Fibroblast of upper back skin (primary cell): ENCODE measurements at places on chromosomes 7 and 10.

DNA sequence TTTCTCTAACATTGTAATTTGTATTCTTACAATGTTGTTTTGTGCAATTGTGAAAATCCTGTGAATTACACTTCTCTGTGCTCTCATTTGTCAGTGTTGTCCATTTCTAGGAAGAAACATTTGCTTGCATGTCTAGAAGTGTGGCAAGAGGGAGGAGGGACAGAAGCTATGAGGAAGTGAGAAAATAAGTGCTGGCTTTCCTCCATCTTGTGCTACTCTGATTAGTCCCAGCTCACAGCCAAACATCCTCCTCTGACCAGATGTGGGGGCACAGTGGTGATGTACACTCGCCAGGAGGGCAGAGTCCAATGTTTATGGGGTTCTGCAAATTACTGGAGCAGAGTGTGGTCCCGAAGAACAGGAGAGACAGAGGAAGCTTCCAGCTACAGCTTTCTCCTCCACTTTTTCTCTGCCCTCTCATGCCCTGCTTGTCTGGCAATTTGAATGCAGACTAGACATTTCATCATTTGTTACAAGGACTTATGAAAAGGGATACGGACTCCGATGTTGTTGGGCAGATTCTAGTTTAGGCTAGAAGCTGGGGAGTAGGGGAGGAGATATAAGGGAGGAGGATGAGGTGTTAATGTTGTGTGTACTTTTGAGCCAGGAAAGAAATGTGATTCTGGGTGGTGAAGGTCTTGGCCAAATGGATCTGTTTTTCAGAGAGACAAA is 131.0 kb upstream of the C1GALT1 start:
- no peak for DNase-seq

DNA sequence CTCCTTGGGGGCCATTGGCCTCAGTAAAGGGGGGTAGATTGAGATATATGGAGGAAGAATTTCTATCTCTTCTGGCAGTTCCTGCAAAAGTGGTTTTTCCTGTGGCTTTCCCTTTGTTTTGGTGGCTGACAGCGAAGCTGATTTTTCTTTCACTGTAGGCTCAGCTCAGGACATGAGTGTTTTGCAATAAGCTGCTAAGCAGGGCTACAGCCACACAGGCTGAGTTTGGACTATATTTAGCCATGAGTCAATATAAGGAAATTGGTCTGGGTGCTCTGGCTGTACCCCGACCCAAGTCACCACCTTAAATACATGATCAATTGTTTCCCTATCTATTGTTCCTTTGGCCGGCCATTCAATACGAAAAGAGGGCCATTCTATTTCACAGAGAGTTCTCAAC is 212.7 kb upstream of the KCND2 start:
- peak; percentile 54 for DNase-seq

DNA sequence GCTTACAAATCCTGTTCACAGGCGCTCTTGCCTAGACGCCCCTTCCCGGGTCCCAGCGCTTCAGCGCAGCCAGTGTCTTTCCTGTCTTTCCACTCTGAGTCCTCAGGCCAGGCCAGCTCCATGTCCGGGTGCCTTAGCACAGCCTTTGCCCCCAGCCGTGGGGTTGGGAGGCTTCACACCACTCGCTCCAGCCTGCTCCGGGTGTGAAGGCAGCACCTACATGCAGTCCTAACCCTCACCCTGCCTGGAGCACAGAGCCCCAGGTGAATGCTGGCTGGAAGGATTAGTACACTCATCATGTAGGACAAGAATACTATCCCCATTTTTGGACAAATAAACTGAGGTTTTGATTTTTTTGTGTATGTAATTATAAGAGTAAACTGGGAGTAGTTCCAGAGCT is 81.7 kb upstream of the TMEM72 start:
- DNase-seq = no peak

- DNase-seq = peak; percentile 83
These were observed 92.2 kb upstream of the LAMB4 start for GRCh38 chr7:108222236-108222892.

DNA sequence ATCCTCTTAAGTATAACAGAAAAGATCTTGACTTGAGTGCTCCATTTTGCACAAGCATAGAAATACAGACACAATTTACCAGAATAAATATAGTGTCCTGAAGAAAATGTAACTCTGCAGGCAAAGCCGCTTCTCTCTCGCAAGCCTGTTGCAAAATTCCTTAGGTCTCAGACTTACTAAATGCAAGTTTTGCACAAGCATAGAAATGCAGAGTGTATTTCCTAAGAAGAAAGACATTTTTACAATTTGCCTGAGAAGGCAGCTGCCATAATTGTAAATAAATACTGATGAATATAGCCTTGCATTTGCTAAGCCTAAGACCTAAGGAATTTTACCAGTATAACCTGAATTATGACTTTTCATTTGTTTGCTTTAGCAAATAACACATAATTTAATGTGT is 67.1 kb downstream of the AGMO start:
- DNase-seq = no peak
